ENCODE measurements at places on chromosomes 12 and 14.

- DNase-seq = no peak
Measured at GRCh38 chr14:101088714-101089113, 185.2 kb upstream of the RTL1 start.

DNA sequence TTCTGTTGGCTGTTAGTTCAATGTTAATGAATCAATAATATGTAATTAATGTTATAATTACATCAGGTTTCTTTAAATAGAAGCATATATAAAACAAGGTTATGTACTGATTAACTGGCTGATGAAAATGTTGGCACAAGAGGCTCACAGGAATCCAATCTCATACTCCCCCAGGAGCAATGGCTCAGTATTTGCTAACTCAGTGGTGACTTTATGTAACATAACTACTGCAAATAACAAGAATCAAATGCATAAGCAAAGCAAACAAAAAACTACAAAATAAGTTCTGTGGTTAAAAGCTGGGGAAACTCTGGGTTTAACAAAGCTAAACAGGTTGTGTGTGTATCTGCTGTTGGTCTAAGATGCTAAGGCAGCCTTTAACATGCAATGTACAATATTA is 27.7 kb upstream of the BBS10 start:
- no peak for DNase-seq

- no peak for DNase-seq
Measured at GRCh38 chr12:122250047-122250446, 16.2 kb downstream of the VPS33A start.

- no peak for DNase-seq
Measured at GRCh38 chr14:87940382-87940781, 52.6 kb downstream of the GALC start.

DNA sequence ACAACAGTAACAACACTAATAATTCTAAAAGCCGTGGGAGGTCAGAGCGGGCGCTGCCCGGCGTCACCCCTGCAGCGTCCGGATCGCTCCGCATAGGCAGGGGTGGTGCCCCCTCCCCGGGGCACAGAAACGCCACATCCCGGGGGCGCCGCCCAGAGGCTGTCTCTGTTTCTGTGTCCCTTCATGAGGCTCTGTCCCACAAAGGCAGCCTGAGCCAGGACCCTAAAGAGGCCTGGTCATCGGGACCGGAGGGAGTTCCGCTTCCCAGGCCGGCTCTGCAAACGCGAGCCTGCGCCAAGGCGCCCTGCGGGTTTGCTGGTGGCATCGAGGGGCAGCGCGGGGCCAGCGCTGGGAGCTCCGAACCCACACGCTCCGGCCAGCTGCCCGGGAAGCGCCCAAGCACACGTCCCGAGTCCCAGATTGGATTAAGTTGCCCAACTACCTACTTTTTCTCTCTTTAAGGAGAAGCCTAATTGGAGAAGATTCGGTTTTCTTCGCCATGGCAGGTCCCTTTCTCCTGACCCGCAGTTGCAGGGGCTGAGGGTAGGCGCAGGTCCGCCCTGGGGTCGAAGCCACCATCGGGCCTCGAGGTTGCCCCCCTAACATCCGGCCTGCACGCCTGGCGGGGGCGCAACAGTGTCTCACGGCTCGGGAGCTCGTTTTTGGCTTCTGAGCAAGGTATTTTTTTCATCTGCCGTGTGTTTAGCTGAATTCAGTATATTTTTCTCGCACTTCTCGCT is 421.7 kb downstream of the VRK1 start:
- no peak for DNase-seq
